Naive thymus-derived CD4-positive, alpha-beta T cell (primary cell): ENCODE measurements at places on chromosomes 2 and 18.

DNA sequence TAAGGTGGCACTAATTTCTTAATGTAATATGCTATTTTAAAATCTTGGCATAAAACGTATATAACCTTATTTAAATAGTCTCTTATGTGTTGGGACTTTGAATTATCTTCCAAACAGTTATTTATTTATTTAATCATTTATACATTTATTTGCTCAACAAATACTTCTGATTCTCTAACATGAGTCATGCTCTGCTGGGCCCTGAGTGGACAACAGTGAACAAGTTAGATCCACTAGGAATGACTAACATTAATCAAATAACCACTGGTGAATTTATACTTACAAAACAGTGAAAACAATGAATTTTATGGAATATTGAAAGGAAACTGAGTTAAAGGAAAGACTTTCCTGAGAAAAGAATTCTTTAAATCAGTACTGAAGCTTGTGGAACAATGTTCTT lies 1257.2 kb upstream of the CHAC2 start:
- DNase-seq, result no peak

DNA sequence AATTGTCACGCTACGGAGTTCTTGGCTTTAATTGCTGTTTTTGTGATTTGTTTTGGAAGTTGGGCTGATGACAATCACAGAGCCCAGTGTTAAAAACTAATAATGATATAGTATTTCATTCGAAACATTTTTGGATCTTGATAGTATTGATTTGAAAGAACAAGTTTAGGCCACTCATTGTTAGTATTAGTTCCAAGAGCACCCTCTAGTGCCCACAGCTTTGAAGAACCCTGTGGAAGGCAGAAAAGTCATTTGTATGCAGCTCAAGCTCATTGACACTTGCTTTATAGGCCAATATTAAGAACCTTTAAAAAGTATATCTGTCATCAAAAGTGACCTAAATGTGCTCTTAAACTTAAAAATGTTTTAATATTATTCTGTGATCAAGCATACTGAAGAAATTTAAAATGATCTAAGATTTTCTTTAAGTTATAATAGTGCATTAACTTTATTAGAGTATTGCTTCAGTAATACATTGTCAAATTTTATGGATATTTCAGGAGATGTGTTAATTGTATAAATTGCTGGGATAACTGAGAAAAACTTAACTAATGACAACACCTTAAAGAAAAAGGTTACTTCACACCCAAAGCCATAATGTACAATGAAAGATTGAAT lies 191.0 kb downstream of the GRB14 start:
- DNase-seq, result no peak

DNA sequence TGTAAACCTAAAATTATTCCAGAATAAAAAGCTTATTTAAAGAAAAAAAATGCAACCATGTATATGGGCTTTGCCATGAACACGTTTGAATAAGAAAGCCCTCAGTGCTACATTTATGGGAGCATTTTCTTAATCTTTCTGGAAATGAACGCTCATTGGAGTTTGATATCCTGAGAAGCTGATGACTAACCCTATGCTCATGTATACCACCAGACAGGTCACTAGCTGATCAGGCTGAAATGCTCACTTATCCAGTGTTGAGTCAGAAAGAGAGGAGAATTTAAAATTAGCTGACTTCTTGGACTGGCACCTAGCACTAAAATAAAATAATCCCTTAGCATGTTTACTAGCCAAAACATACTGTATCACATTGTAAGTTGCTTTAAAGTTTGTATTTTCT lies 254.9 kb upstream of the SIX3 start:
- DNase-seq, result no peak

- no peak for DNase-seq
These were observed 20.9 kb upstream of the SMAD4 start for GRCh38 chr18:51009072-51009471.

DNA sequence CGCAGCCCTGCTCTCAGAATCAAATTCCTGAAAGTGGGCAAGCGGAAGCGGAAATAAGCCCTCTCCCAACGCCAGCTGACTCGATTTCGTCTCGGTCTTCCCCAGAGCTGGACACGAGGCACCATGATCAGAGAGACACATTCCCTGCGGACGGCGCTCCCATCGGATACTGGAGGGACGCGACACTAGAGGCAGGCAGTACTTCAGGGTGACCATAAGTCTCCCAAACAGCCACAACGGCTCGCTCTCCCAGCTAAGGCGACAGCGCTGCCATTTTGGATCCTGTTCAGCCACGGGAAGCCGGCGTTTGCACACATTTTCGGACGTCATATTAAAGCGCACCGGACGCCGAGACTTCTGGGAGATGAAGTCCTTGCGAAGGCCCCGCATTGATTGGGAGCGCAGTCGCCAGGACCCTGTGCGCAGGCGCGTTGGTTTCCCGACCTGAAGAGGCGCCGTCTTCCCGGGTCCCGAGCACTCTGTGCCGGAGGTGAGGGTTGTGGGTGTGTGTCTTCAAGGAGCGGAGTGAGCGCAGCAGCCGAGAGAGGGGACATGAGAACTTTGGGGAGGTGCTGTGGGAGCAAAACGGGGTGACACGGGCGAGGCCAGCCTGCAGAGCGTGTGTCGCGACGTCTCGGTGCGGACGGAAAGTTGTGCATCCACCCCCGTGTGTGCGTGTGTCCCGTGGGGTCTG lies at the start of gene ZNF2:
Gene ZNF2 (plus strand): TSS at position 439 of the 694 bp plus-strand sequence. CDS start 10,418 bp downstream, outside the sequence.
- peak; percentile 92 for DNase-seq

GRCh38 chr2:48578313-48578712 lies 39.3 kb upstream of the GTF2A1L start:
- no peak for DNase-seq

DNA sequence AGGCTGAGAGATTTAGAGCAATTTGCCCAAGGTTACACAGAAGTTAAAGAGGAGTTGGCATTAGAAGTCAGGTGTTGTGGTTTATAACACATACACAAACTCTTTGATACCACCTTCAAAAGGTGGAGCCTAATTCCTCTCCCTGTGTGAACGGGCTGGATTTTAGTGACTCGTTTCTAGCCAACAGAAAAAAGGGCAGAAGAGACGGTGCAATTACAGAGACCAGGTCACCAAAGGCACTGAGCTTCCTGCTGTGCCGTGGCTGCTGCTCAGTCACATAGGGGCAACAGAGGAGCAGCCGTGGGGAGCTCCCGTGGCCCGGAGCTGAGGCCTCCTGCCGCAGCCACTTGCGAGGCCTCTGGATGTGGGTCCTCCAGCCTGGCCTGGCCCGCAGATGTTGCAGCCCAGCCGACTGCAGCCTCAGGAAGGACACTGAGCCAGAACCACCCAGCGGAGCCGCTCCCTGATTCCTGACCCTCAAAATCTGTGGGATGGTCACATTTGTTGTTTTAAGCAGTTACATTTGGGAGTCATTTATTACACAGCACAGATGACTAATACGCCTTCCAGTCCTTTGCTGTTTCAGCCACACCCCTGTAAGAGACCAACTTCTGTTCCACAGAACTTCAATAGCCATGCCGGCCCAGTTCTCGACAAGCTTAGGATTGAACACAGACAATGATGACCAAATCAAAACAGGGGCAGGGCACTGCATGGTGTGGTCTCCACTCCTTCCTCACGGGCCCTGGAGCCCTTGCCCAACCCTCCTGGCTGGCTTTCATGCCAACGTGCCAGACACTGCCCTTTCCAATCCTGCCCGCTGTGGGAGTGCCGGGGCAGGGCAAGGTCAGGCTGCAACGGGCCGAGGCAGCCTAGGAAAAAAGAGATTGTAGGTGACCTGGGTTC lies 17.1 kb downstream of the EDAR start:
- no peak for DNase-seq

DNA sequence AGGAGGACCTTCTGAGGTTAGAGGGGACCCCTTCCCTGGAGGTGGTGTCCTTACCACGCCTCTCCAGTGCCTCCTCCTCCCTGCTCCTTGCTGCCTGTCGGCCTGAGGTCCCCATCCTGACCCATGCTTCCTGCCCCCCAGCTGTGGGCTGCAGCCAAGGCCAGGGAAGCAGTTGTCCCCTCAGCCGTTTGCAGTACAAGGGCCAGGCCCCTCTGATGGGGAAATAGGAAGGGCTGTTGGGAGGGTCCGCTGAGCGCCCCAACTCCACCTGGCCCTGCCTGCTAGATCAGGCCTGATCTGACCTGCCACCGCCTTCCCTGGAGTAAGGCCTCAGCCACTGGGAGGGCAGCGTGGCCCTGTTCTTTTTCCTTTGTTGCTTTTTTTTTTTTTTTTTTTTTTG lies 219.8 kb downstream of the KLHL29 start:
- DNase-seq, result no peak

DNA sequence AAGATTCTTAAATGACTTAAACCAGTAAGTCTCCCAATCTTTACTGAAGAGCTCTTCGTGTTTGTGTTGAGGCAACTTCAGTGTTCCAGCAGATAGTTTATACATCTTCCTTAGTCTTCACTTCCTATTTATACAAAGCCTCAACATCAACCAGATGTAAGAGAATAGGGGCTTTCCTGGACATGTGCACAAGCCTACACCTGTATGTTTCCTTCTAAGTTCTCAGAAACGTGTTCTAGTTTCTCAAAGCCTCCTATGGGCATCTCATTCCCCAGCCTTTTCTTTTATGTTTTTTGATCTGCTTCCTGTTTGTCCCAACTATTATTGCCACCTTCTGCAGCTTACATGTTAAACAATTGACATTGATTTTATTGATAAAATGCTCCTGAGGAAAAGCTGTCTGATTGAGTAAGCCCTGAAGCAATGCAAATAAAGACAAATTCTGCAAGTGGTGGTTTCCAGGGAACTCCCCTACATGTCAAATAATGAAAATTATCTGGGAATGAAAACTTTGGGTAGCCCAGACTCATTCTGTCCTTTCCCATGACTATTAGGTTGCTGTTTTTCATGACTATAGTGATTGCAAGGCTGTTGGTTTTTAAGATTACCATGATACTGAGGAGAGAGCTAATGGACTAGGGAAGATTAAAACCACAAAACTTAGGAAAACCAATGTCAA lies 663.3 kb upstream of the ACVR2A start:
- no peak for DNase-seq

DNA sequence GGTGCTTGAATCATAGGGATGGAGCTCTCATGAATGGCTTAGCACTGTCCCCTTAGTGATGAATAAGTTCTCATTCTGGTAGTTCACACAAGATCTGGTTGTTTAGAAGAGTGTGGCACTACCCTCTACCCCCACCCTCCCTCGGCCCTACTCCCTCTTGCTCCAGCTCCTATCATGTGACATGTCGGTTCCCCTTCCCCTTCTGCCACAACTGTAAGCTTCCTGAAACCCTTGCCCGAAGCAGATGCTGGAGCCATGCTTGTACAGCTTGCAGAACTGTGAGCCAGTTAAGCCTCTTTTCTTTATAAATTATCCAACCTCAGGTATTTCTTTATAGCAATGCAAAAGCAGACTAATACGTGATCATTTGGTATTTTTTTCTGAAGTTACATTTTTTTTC lies 1012.6 kb downstream of the BCL11A start:
- no peak for DNase-seq

DNA sequence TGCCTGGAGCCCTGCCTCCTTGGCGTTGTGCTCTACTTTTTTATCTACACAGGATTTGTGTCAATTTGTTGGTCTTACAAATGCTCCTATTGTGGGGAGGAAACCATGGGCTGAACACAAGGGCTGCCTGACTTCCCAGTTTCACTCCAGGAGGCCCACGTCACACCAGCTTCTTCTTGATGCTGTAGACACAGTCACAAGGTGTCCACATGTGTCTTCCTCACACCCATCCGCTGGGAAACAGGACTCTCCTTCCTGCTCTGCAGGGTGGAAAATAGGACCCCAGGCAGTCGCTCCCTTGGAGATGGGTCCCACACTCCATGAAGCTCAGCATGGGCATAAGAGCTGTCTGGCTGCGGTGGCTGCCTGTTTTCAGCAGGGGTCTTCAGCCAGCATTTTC lies 468.2 kb downstream of the EPHA4 start:
- no peak for DNase-seq

DNA sequence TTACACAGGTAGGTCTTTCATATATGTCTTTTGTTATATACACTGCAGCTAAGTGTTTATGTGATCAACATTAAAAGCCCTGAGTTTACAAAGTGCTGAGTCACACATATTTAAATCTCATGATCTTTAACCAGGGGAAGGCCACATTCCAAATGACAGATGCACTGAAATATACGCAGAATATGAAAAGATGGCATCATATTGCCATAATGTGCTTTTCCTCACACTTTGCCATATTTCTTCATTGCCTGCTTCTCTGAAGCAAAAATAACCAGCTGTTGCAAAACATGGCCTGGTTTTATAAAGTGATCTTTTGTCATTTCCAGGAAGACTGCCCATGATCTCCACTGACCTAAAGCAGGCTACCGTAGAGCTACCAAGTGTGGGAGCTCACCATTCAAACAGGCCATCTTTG lies 93.5 kb upstream of the MAPRE2 start:
- DNase-seq, result no peak

GRCh38 chr2:214575465-214575864 lies 164.6 kb downstream of the VWC2L start:
- no peak for DNase-seq

GRCh38 chr2:137951586-137951985 lies 12.7 kb upstream of the HNMT start:
- no peak for DNase-seq

- no peak for DNase-seq
These were observed 19.1 kb downstream of the MAPRE2 start for GRCh38 chr18:35060122-35060815.

DNA sequence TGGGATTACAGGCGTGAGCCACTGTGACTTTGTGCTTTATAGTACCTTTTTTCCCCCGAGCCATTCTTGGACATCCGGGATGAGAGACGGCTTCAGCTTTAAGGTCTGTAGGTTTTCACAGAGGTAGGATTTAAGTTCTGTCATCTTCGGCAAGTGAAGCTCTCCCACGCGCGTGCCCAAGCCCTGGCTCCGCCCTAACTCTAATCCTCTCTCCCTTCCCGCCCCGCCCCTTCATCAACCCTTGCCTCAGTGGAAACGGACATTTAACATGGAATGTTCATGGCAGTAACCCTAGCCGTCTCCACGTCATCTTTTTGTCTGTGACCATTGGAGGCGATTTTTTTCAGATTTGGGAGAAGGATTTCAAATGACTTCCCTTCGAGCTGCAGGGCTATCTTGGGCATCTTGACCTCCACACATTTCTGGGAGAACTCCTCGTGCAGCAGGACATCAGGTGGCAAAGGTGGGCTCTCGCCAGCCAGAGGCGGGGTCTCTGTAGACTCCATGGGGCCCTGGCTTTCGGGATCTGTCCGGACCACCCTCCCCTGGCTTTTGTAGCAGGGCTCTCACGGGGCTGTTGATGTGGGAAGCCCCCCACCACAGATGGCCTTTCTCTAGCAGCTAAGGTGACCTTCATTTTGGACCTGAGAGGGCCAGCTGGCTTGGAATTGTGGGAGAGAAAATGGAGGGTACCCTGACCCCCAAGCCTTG lies 6.8 kb downstream of the COLEC11 start:
- no peak for DNase-seq

GRCh38 chr2:27537287-27537686 lies 40.6 kb downstream of the GCKR start:
- DNase-seq, result no peak

GRCh38 chr2:78676921-78677696 lies 348.4 kb upstream of the REG3G start:
- no peak for DNase-seq

GRCh38 chr2:58633613-58634365 lies 392.7 kb upstream of the FANCL start:
- no peak for DNase-seq
